ENCODE measurements at places on chromosomes 6 and 20.

GRCh38 chr6:85670573-85670972, 27.9 kb upstream of the SYNCRIP start:
- no peak for DNase-seq

- no peak for DNase-seq
Measured at GRCh38 chr20:18728870-18729224, 84.7 kb upstream of the SCP2D1 start.

GRCh38 chr6:85995339-85996033, 352.8 kb upstream of the SYNCRIP start:
- no peak for DNase-seq

DNA sequence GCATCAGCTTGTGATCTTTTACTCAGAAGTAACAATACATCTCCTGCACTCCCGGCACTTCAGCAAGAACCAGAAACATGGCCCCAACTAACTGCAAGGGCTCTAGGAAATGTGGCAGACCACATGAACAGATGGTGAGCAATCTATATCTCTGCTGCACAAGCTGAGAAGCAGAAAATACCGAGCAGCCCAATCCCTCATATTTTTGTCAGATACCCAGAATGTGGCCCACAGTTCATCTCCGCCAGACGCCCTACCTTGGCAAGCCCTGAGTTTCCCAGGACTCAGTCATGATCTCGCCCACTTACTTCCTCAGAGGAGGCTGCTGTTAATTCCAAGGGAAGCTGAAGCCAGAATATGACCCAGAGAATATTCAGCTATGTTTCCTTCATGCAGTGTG, 63.1 kb upstream of the PHACTR1 start:
- DNase-seq = no peak

DNA sequence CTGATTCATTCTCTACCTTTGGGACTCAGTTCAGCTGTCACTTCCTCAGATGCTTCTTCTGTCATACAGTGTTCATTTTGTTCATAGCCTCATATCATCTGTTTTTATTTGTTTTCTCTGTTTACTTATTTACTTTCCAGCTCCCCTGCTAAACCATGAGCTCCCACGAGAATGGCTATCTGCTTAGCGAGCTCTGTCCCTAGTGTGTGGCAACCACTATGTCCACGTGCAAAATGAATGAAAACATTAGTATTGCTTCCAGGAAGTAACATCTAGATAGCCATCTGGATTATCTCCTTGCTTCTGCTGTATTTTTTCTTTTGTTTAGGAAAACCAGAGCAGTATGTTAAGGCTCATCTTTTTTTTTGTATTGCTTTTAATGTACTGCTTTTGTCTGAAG, 417.0 kb upstream of the SLC35B3 start:
- no peak for DNase-seq

DNA sequence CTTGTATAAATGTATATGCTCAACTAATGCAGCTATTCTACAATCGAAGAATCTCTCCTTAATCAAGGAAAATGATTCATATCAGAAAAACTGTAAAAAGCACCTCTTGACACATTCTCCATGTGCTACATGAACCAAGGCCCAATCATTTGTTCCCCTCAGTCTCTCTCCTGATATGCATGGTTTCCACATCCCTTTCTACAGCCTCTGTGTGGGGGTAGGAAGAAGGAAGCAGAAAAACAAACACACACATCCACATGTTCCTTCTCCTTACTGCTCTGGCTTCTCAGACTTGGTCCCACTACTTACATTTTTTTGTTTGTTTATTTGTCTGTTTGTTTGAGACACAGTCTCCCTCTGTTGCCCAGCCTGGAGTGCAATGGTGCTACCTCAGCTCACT, 510.5 kb downstream of the PRKN start:
- DNase-seq = no peak

- no peak for DNase-seq
Measured at GRCh38 chr6:9112544-9112943, 677.2 kb upstream of the SLC35B3 start.

- DNase-seq = no peak
Measured at GRCh38 chr20:17644451-17644850, 37.6 kb downstream of the RRBP1 start.

DNA sequence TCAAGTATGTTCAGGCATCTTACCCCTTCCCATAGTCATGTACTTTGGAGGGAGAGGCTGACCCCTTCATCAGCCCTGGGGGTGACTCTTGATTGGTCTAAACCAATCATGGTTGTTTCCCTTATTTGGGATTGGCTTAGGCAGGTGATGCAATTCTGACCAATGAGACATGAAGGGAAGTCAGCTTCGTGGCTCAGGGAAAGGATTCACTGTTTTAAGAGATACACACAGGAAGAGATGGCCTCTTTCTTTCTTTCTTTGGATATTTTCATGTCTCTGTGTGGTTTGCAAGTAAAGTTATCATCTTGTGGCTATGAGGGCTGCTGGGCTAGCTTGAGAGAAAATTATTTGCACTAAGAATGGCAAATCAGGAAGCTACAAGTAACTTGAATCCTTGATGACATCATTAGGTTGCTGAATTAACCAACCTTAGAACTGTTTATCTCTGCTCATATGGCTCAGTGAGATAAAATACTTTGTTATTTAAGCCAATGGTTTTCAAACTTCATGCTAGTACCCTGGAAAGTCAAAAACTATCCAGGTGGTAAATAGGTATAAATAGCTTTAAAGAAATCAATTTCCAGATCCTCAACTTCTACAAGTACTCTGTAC, 144.2 kb upstream of the CENPW start:
- no peak for DNase-seq

- no peak for DNase-seq
Measured at GRCh38 chr6:156869980-156870398, 92.8 kb downstream of the ARID1B start.

DNA sequence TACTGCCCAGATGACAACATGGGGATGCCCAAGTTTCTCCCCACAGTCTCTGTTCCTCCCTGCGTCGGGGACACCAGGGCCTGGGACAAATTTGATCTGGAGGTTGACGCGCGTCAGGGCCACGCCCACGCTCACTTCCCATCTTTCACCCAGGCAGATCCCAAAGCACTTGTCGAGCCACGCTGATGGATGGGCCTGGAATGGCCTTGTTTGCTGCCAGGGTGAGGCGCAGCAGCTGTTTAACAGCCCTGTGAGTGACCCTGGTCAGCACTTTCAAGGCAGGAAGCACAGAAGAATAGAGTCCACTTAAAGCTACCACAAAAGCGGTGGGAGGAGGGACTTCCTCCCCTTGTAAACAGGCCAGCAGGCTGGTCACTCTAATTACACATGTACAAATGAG, 324.7 kb upstream of the JARID2 start:
- DNase-seq = no peak

DNA sequence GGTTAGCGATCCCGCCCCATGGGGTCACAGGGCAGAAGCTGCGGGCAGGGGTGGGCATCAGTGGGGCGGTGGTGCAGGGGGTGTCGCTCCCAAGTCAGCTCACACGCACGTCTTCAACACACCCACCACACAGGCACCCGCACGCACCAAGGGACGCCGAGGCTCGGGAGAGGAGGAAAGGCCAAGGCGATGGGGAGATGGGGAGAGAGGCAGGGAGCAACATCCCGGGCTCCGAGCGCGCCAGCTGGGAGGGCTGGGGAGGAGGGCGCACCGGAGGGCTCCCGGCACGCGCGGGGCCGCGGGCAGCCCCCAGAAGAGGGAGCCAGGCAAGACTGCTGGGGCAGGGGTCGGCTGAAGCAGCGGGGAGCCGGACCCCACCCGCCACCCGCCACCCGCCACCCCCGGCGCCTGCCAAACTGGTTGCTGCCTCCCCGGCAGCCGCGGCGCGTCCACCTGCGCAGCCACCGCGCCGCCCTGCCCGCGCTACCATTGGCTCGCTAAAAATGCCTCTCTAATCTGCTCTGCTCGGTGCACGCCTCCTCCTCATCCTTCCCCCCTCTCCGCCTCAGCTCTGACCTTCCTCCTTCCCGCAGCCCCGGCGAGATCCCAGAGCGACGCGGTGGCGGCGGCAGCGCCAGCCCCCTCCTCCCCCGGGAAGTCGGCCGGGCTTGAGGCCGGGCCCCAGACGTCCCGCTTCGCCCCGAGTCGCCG, at the start of gene PACSIN1:
PACSIN1 (plus strand) TSS at position 546 of the 711 bp plus-strand sequence. CDS start 60,230 bp downstream, outside the sequence.
- no peak for DNase-seq

DNA sequence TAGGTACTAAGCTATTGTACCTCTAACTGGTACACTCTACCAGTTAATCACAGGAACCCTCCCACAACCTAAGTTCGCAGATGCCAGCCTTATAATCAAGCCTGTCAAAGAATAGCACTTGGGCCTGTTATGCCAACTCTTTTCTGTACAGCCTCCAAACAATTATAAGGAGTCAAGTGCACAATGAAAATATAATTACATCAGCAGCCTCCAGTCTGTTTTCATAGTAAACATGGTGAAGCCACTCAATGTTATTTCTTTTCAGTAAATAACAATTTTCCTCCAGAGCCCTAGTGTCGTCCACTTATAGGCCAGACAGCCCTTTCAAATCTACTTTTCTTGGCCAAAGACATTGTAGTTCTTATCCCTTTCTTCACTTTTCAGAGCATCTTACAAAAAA, 82.7 kb upstream of the CARMIL1 start:
- DNase-seq = no peak

- DNase-seq = no peak
Measured at GRCh38 chr20:41178904-41179432, 41.6 kb downstream of the PLCG1 start.

- no peak for DNase-seq
Measured at GRCh38 chr20:2300002-2300401, 4.2 kb downstream of the TGM3 start.

DNA sequence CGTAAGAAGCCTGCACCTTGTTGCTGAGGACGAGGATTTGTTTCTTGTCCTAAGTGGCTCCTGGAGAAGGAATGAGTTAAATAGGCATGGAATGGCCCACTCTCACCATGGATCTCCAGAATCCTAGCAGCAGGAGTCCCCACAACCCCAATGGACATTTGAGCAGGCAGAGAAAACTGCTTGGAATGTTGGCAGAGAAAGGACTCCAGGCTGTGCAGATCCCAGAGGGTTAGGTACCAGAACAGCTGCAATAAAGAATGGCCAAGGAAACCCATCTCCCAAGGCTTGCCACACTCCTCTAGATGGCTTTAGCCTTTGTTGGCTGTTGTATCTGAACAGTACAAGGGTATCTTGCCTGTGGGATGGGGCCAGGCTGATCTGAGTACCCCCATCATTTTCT, 1415.7 kb upstream of the ADGRB3 start:
- no peak for DNase-seq

DNA sequence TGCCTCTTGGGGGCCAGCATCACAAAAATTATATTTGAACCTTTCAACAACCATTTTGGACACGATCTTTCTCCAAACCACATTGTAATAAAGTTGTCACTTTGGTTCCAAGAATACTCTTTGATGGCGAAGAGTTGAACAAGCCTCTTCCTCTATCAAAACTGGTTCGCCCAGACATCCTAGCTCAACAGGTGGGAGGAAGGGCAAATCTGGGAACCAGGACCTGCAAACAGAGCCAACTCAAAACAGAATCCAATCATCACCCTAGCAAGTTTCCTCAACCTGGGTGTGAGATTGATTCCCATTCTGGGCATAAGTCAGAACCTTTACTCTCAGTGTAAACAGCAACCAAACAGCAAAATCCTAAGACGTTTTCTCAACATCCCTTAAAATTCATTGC, 141.2 kb upstream of the RREB1 start:
- DNase-seq = no peak

Measured in stimulated activated CD4-positive, alpha-beta T cell treated with anti-CD3 and anti-CD28 coated beads, Interleukin-15, amount 100 ng/mL, for 48 hours (primary cell).